MG63 (cell line): ENCODE measurements at places on chromosomes 11 and 22.

- no peak for DNase-seq
These were observed 65.4 kb downstream of the SMIM38 start for GRCh38 chr11:69221086-69221485.

DNA sequence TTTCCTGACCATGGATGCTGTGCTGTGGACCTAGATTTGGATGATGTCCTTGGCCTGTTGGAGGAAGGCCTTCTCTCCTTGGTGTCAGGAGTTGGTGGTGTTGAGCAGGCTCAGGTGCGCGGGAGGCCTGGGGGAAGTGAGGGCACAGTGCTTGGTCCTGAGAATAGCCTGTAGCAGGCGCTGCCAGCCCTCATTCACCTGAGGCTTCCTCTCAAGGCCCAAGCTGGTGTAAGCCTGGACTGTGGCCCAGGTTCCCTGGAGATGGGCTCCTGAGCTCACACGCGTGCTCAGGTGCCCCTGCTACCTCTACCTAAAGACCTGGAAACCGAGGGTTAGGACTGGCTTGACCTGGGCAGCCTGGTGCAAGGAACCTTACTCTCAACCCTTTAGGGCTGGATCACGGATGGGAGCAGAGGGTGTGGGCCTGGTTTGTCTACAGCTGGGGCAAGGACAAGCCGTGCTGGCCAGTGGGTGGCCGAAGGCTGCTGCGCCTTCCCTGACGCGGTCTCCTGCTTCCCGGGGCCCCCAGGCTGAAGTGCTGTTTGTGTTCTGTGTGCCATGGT lies 7.8 kb upstream of the GRAMD4 start:
- DNase-seq: no peak

DNA sequence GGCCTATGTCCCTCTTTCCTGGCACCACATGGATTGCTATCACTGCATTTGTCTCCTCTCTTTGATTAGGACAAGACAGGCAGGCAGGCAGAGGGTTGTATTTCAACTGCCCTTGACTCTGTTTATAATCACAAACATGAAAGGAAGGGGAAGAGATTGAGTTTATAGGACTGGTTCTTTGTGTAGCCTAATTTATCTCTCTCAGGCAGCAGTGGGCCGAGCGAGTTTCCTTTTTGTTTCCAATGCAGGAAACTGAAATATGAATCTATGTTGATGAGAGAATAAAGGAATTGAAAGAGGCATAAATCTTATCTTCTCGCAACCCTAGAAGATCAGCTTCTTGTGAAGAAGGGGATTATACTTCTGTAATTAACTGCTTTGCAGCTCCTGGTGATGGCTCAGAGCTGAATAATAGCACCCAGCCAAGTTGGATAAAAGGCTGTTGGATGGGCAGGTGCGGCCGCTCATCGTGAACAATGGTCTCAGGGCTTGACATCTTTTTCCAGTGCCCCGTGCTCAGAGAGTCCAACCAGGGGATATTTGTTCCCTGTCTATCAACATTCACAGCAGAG lies 80.6 kb upstream of the SYT13 start:
- no peak for DNase-seq

- DNase-seq: no peak
These were observed 3.0 kb downstream of the RAB39A start for GRCh38 chr11:107931206-107931605.

GRCh38 chr11:101917226-101917625 lies 904 bp upstream of the ANGPTL5 start:
- no peak for DNase-seq

GRCh38 chr11:77401486-77402217 lies 72.2 kb downstream of the PAK1 start:
- peak; percentile 16 for DNase-seq

GRCh38 chr11:44404301-44404700 lies 94.4 kb upstream of the ALX4 start:
- DNase-seq: no peak

DNA sequence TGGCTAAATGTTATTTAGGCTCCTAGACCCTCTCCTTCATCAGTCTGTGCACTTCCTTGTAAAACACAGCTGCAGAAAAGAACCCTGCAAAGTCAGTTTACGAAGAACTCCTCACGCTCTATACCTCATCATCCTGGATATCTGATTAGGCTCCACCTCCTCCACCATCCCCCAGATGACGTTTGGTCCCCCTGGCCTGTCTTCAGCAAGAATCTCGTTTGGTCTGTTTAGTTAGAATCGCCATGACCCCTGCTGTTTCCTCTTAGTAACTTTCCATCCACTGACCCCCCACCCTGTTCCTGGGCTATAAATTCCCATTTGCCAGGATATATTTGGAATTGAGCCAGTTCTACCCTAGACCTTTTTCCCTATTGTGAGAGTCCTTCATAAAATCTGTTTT lies 214.1 kb downstream of the OPCML start:
- DNase-seq: no peak

DNA sequence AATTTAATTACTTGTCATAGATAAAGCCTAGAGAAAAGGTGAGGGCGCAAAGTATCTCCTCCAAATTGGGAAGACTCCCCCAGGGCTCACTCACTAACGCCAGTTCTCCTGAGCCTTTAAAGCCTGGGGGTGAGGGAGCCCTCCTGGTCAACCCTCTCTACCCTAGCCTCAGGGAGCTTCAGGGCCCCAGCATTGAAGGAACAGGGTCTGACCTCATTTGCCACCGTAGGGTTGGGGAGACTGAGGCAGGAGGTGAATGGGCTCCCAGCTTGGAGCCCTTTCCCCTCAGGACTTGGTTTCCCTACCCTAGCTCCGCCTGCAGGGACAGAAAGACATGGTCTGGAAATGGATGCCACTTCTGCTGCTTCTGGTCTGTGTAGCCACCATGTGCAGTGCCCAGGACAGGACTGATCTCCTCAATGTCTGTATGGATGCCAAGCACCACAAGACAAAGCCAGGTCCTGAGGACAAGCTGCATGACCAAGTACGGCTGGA lies 1.7 kb downstream of the FOLR2 start:
- no peak for DNase-seq

- DNase-seq: no peak
These were observed 152.5 kb upstream of the CADM1 start for GRCh38 chr11:115656669-115657068.

- DNase-seq: no peak
These were observed 2.0 kb upstream of the TIMP3 start for GRCh38 chr22:32799496-32799895.

GRCh38 chr11:113681282-113681681 lies 24.8 kb downstream of the TMPRSS5 start:
- DNase-seq: no peak

GRCh38 chr11:56906683-56907148 lies 82.0 kb upstream of the OR5AK2 start:
- no peak for DNase-seq

DNA sequence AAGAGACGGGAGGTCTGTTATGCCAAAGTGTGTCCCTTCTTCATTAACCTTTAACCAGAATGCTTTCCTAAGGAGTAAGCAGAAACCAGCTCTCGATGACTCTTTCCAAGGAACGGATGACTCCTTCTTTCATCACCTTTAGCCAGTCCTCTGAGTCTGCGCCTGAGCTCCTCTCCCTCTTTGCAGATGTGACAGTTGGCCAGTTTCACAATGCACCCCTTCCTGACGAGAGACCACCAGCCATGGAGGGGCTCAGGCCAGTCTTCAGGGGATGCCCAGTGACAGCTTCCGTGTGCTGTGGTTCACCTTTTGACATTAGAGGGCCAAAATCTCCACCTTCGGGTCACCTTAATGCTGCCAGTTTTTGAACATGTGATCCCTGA lies 826.1 kb downstream of the TBC1D22A start:
- no peak for DNase-seq

DNA sequence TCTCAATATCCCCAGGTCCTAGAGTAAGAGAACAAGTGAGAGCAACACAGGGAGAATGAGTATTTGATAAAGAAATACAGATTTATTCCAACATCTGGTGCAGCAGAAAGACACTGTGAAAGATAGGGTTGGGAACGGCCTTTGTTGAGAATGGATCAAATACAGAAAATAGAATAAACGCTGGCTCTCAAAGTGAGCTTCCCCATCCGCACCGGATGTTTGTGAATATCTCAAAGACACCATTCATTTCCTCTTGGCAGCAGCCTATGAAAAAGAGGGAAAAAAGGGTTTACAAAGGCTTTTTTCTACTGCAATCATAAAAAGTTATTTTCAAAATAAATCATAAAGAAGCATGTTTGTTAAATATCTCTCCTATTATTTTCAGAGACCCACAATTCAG lies 279.3 kb downstream of the CASP12 start:
- no peak for DNase-seq

DNA sequence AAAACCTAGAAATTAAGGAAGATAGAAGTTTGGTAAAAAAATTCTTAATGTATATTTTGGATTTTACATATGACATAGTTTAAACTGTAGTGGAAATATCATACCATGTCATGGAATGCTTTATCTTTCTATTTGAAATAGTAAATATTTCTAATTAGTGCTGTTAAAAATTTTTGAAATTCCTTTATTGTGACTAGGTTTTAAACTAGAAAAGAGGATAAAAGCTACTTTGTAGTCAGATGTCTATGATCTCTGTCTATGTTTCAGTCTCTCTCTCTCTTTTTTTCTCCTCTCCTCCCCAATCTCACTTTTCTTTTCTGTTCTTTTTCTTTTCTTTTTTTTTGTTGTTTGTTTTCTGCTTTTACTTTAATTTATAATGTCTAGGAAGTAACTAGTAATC lies 226.2 kb downstream of the TMEM135 start:
- DNase-seq: no peak

- DNase-seq: no peak
These were observed 300.4 kb downstream of the TMEM135 start for GRCh38 chr11:87338046-87338639.

DNA sequence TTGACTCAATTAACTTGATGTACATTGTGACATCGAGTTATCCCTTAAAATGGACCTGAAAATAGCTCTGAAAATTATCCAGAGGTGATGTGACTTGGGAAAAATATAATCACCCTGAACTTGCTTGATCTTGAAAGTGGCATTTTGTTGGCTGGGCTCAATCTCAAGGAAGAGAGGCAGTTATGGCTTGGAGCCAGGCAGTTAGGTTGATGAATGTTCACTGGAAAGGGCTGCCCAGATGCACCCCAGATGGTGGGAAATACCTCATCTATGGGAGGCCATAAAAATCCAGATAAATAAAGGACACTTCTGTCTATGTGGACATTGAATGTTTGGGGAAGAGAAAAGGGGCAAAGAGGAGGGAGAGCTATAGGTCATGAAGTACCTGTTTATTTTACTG lies 55.7 kb upstream of the OR5AN1 start:
- no peak for DNase-seq

- no peak for DNase-seq
These were observed 242.0 kb downstream of the BRD1 start for GRCh38 chr22:49585461-49586243.

- no peak for DNase-seq
These were observed 406.0 kb downstream of the TMEM135 start for GRCh38 chr11:87443707-87444106.

DNA sequence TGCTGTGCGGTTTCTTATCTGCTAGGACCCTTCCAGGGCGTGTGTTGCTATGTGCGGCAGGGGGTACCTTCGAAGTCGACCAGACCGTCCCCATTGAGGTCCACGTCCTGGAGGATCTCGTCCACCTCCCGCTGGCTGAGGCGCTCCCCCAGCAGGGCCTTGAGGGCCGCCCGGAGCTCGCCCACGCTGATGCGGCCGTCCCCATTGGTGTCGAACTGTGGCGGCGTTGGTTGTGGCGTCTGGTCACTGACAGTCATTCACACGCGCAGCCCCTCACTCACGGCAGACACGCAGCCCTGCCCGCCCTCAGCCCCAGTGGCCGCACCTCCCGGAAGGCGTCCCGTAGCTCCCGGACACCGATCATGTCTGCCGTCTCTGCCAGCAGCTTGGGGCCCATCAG lies 3.5 kb downstream of the CABP2 start:
- no peak for DNase-seq

GRCh38 chr11:131178020-131178419 lies 192.4 kb upstream of the NTM start:
- DNase-seq: no peak

GRCh38 chr11:85955531-85955930 lies 100.3 kb downstream of the CCDC83 start:
- no peak for DNase-seq

- DNase-seq: no peak
These were observed 22.4 kb upstream of the PANX2 start for GRCh38 chr22:50148166-50148500.

- DNase-seq: no peak
These were observed 19.0 kb downstream of the CD5 start for GRCh38 chr11:61121192-61121831.

- peak; percentile 65 for DNase-seq
These were observed 43.2 kb upstream of the CLMP start for GRCh38 chr11:123238297-123238696.

DNA sequence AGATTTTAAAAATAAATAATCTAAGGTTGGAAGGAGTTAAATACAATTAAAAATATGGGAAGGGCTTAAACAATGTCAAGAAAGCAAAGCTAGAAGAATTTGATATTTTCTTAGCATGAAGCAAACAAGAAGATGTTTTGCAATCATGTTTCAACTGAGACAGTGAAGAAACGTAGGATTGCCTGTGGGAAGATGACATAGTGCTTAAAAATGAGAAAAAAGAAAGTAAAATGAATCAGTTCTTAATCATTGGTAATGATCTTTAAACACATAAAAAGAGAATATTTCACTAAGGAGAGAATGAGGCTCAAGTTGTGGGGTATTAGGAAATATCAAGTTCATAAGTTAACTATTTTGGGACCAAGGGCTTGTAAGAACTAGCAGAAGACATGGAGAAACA lies 855.0 kb downstream of the METTL15 start:
- no peak for DNase-seq

DNA sequence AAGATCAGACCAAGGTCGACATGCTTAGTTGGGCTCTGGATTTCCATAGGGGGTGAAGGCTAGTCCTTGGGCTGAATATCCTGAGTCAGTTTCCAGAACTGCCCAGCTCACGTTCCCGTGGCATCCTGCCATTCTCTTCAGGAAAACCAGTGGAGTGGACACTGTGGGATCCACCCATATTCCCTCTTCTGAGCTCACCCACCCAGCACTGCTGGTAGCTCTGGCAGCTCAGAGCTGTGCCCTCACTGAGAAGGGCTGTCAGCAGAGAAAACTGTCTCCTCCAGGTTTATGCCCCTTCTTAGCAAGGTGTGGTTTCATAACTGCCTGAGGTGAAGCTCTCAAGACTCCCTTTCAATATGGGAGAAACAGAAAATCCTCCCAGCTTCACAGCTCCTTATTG lies 111.7 kb downstream of the GGTLC2 start:
- no peak for DNase-seq

GRCh38 chr11:111091321-111091938 lies 154.1 kb upstream of the POU2AF2 start:
- DNase-seq: no peak

- no peak for DNase-seq
These were observed 28.3 kb upstream of the PARVB start for GRCh38 chr22:43995798-43996169.
